ENCODE measurements at places on chromosomes 1 and 21.

GRCh38 chr1:188122646-188123045, 1293.9 kb downstream of the PLA2G4A start:
- no peak for DNase-seq

- DNase-seq: no peak
Measured at GRCh38 chr1:161115132-161115711, 2.6 kb downstream of the PFDN2 start.

DNA sequence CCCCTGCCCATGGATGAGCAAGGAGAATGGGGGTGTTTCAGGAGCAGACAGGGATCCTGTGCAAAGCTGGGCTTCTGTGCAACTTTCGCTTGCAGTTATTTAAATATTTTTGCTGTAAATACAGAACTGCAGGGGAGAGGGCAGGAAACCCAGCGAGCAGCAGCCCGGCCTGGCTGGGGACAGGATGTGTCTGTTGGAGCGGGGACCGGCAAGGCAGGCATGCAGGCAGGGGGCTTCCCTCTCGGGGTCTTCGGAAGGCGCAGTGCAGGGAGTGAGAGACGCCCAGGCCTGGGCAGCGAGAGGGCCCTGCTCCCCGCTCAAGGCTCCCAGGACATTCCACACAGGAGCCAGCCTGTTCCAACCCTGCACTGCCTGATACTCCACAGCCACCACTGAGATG, 1.7 kb upstream of the AIRE start:
- no peak for DNase-seq

DNA sequence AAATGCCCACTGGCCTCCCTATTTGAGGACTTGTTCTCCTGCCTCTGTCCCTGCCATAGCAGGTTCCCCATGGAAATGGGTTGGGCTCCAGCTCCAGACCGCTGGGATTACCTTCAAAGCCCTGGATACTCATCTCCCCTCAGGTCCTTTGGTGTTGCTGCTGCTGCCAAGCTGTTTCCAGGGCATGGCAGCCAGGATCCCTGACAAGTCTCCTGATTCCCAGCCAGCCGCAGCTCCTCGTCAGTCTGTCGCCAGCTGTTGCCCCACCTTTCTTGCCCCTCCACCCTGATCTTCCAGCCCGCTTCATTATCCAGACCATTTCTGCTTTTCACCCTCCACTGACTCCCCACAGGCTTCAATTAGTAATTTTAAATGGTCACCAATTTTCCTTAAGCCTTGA, 68.3 kb upstream of the KCND3 start:
- no peak for DNase-seq

- DNase-seq: no peak
Measured at GRCh38 chr1:21189421-21189820, 12.7 kb upstream of the EIF4G3 start.

GRCh38 chr1:212255705-212256307, 29.4 kb upstream of the PPP2R5A start:
- DNase-seq: no peak

DNA sequence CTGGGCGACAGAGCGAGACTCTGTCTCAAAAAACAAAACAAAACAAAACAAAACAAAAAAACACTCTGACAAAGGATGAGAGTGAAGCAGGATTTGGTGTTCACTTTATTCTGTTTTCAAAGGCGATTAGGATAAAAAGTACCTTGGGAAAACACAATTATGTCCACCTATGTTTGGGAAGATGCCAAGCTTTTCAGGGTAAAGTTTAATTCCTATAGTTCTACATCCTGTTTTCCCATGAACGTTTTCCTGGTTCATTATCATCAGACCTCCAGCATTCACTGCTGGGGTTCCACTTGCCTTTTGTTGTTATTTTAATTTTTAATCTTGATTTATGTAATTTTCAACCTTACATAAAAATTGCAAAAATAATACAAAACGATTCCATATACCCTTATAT, 4.9 kb upstream of the NID1 start:
- no peak for DNase-seq

GRCh38 chr21:16663436-16663835, 849.4 kb upstream of the CXADR start:
- no peak for DNase-seq

DNA sequence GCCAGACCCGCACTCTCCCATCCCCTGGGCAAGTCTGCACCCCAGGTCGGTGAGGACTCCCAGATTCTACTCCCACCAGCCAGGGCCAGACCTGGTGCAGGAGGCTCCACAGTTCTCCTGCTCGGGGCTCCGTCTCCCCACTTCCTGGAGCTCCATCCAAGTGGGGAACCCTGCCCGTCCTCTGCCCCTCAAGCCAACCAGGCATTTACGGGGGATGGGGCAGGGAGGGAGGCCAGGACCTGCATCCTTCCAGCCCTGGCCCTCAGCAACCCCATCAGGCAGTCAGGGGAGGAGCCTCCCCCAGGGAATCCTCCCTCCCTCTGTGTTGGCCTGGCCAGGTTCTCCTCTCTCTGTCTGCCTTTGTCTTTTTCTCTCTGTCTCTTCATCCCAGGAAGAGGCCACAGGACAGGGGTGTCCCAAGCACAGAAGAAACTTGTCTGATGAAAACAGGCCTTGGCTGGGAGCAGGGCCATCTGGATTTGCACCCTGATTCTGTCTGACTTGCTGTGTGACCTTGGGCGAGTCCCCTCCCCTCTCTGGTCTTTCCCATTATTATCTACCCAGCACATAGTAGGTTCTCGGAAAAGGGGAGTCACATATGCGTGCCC, 18.5 kb upstream of the EPHA2 start:
- no peak for DNase-seq

GRCh38 chr1:91712981-91713841, 172.7 kb downstream of the TGFBR3 start:
- DNase-seq: no peak

GRCh38 chr1:2194898-2195673, 514 bp upstream of the FAAP20 start:
- DNase-seq: peak; percentile 83

DNA sequence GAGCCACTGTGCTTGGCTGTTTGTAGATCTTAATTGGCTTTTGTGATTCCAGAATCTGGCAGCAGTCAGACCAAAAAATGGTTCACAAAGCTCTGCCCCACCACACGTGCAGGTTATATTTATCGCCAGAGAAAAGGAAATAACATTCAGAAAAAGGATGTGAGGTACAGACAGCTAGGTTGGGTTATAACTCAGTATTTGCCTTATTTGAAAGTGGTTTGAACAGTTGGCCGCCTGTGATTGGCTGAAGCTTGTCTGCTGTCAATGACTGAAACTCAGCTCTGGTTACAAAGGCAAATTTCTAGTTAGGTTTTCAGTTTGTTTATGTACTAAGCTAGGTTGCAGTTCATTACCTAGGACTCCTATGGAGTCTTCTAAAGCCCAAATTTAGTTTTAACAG, 9.6 kb downstream of the SH3BGR start:
- no peak for DNase-seq

GRCh38 chr1:162736633-162737067, 53.9 kb upstream of the HSD17B7 start:
- no peak for DNase-seq

GRCh38 chr1:72636631-72637030, 354.3 kb upstream of the NEGR1 start:
- DNase-seq: no peak

- peak; percentile 92 for DNase-seq
Measured at GRCh38 chr1:151130987-151131586, 15.3 kb downstream of the SEMA6C start.

GRCh38 chr1:158999316-159000069, 10.2 kb upstream of the IFI16 start:
- peak; percentile 93 for DNase-seq

DNA sequence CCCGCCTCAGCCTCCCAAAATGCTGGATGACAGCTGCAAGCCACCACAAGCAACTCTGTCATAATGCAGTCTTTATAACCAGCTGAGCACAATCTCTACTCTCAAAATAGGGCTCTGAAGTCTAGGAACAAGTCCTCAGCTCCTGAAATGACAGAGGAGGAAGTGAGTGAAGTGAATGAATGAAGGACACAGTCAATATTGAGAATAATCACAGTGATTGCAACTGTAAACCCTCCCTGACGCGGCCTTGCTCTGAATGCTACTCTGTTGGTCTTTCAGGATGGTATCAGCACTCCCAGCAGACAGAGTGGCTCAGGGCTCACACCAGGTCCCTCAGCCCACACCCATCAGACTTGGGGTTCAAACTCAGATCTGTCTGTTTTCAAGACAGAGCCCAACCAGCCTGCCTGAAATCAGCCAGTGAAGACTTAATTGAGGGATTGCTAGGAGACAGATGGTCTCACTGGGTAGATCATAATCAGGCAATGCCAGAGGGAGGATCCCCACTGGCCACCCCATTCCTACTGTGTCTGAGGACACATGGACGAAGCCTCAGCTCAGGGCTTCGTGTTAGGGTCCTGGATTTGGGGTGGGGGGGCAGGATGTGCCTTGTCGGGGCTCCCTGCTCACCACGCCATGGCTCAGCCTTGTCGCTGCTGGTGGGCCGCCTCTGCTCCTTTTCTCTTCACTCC, 20.9 kb downstream of the RNF187 start:
- no peak for DNase-seq

DNA sequence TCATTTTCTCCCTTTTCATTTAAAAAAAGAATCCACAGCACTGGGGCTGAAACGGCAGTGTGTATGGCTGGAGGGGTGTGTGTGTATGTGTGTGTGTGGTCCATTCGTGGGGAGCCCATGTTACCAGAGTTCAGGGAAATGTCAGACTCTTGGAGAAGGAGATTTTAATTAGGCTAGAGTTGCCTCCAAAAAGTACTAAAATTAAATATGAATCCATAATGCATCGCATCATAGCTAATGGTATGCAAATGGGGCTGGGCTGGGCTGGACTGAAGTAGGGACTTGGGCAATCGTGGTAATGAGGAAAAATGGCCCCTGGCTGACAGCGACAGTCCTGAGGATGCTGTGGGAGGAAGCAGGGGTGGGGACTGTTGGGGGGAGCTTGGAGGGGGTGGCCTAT, 24.8 kb downstream of the GRIK3 start:
- no peak for DNase-seq

- peak; percentile 82 for DNase-seq
Measured at GRCh38 chr1:247331172-247331524, 519 bp downstream of the ZNF496 start.

DNA sequence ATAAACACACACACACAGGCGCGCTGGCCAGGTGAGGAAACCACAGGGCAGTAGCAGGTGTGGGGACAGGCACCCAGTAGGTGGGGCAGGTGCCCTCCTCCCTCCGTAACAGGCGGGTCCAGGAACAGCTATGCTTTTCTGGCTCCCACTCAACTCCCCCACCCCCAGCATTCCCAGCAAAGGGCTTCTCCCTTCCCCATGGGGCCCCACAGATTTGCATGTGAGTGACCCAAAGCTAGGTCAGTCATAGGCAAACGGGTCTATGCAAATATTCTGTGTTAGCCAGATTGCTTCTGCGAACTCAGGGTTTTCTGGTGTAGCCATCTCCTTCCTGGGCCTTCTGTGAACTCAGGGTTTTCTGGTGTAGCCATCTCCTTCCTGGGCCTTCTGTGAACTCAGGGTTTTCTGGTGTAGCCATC, 114.2 kb downstream of the SIK1 start:
- no peak for DNase-seq

- DNase-seq: peak; percentile 17
Measured at GRCh38 chr1:239387304-239388158, 1.2 kb downstream of the CHRM3 start.

- no peak for DNase-seq
Measured at GRCh38 chr1:39177706-39178105, 26.8 kb upstream of the MACF1 start.

Measured in renal pelvis (tissue), 12 donors.